ENCODE measurements at places on chromosomes 11 and 22.

- no peak for DNase-seq
Observed at GRCh38 chr11:114964676-114965214, 286.4 kb downstream of the NXPE2 start.

DNA sequence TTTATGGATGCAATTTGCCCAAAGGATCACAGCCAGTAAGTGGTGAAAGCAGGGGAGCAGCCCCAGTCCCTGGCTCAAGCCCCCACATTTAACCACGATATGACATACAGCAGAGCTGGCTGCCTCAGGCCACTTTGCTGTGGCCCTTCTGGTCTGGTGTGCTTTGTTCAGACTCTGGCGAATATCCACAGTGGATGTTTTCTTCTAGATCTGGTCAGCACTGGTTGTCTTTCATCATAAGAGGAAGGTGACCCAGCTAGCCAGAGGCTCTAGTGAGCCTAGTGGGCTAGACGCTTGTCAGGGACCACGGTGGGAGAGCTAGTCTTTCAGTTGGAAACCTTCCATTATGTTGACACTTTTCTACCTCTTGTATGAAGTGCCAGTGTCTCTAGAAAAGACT is 42.5 kb downstream of the DGCR2 start:
- DNase-seq = no peak

DNA sequence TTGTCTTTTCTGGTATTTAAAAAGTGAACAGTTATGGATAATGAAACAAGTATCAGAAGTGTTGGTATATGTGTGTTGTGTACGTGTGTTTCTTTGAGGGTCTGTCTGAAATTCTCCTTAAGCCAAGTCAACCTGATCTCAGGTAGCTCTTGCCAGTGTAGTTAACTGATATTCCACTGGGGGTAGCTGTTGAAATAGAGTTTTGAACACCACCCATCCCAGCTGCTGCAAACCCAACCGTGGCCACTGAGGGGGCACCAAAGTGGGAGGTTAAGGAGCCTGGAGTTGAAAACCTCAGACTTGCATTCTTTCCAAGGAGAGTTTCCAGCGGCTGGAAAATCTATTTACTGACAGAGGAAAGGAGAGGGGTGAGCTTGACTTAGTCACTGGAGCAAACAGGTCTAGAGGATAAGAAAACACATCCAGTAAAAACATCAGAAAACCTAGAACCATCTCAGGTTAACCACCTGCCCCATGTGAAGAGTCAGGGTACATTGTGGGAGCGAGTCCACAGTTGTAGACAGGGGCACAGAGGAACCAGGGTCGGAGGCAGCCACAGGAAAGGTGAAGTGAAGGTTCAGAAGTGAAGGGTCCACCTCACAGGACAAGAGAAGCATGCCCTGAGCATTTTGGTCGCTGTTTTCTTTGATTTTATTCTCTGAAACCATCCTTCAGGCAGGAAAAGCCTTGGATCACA is 8.8 kb upstream of the CUL5 start:
- no peak for DNase-seq

DNA sequence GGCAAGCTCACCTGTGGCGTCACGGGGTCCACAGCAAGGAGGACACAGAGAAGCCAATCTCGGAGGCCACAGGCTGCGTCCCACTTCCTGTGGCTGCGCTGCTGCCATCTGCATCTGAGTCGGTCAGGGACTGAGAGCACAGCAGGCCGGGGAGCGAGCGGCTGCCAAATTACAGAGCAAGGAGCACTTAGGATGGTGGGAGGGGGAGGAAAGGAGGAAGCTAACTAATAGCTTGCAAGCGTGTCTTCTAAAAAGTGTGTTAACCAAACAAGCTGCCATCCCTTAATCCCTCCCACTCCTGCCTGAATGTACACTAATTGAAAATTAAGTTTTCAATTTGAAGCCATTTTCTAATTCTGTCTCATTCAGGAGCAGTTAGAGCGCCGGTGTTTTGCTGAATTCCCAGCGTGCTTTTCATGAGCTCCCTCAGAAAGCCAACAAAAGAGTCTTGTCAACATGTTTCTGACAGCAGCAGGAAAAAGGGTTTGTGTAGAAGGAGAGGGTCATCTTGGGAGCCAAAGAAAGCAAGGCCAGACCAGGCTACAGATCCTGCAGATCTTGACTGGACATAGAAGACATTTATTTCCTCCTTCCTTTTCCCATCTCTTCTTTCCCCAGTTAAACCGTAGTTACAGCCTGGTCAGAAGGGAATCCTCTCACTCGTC is 42.4 kb upstream of the API5 start:
- no peak for DNase-seq

DNA sequence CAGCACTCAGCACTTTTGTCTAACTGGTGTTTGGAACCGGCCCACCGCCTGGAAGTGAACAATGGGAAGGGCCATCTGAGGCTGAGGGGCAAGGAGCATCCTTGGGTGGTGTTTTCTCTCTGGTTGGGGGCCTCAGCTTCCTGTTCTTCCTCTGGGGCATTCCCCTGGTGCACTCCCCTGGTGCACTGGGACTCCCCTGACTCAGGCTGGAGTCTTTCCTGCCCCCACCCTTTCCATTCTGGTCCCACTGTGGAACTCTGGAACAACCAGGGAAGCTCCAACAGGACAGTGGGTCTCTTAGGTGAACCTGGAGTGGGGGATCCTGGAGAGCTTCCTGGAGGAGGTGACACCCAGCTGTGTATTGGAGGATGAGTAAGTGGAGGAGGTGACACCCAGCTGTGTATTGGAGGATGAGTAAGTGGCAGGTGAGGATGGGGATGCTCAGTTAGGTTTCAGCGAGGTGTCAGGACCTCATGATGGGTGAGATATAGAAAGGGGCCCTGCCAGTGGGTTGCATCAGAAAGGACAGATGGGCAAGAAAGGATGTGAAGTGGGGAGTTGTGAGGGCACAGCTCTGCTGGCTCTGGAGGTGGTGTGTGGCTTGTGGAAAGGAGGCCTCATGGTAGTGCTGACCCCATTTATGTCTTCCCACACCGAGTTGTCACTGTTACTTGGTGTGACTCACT is 132.1 kb downstream of the OSBP2 start:
- no peak for DNase-seq

DNA sequence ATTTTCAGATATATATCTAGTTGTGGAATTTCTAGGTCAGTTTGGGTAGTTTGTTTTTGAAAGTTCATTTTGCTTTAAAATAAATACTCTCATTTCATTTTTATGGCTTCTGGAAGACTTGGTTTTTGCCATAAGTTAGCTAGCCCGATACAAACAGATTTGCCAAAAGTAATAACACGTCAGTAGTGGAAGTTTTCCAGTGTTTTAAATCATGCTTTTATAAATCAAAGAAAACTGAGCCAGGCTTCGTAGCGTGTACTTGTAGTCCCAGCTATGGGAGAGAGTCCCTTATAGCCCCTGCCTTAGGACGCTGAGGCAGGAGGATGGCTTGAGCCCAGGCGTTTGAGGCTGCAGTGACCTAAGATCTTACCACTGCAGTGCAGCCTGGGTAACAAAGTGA is 21.7 kb upstream of the MICALL1 start:
- DNase-seq = no peak

- DNase-seq = no peak
Observed at GRCh38 chr22:22960307-22960706, 72.7 kb downstream of the IGLL5 start.

DNA sequence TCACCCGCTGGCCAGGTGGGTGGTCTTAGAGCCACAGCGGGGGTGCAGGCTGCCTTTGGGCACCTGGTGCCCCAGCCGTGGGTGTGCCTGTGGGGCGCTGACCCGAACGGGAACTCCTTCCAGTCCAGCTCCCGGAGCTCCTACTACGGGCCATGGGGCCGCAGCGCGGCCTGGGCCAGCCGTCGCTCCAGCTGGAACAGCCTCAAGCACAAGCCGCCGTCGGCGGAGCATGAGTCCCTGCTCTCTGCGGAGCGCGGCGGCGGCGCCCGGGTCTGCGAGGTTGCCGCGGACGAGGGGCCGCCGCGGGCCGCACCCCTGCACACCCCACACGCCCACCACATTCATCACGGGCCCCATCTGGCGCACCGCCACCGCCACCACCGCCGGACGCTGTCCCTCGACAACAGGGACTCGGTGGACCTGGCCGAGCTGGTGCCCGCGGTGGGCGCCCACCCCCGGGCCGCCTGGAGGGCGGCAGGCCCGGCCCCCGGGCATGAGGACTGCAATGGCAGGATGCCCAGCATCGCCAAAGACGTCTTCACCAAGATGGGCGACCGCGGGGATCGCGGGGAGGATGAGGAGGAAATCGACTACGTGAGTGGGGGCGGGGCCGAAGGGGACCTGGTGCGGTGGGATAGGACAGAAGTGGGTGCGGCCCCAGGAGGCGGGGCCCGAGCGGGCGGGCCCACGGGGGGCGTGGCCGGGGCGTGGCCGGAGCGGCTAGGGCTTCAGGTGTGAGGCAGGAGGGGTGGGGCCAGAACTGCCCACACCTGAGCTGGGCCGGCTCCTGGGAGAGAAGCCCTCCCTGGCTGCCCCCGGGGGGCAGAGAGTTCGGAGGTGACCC is 91.5 kb downstream of the CACNA1I start:
- DNase-seq = no peak

DNA sequence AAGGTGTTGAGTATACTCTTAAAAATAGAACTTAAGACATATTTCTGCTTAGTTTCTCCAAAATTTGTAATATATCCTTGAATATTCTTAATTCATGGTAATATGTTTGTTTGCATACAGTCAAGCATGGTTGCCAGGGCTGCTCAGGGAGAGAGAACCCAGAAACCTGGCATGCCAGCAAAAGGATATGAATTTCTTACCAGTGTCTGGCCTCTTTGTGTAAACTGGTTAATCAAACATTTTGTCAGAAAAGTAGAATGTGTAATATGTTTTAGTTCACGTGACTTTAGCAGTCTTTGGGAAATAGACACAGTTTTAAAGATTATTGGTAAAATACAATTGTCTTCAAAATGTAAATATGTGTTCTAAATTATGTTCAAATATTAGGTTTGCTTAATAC is 101.6 kb downstream of the AASDHPPT start:
- DNase-seq = no peak

DNA sequence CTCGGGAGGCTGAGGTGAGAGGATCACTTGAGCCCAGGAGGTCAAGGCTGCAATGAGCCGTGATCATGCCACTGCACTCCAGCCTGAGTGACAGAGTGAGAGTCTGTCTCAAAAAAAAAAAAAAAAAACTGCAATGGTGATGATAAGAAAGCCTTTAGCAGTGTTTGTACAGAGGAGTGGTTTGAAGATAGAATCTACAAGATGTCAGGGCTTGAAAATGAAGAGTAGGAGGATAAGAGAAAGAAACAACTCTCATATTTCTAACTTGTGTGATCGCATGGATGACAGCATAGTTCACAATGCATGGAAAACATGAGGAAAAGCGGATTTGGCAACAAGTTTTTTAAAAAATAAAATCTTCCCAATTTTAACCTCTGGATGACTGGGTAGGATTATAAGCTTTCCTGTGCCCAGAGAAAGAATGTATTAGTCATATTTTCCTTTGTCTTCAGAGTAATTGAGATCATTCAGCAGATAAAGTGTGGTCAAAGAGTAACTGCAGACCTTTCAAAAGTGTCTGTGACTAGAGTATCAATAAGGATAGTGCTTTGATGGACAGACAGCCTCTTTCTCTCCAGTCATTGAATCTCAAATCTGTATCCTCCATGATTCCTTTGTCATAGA is 328.1 kb downstream of the CASP12 start:
- no peak for DNase-seq

DNA sequence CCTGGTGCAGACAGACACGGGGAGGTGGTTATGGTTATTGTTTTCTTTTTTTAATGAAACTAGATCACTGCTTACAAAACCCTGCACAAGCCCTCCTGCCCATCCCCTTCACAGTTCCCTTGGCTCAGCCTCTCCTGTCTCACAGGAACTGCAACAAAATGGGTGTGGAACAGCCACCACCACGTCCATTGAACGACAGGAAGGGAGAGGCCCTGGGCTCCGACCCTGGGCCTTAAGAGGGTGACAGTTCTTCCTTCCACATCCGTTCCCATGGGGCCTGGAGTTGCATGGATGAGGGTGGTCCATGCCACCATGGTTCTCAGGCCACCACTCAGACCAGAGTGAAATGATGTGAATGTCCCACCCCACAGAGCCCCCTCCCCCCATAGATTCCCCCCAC is 15.7 kb downstream of the PRPF19 start:
- DNase-seq = no peak

- peak; percentile 56 for DNase-seq
Observed at GRCh38 chr22:37643225-37643847, 3.9 kb downstream of the SH3BP1 start.

DNA sequence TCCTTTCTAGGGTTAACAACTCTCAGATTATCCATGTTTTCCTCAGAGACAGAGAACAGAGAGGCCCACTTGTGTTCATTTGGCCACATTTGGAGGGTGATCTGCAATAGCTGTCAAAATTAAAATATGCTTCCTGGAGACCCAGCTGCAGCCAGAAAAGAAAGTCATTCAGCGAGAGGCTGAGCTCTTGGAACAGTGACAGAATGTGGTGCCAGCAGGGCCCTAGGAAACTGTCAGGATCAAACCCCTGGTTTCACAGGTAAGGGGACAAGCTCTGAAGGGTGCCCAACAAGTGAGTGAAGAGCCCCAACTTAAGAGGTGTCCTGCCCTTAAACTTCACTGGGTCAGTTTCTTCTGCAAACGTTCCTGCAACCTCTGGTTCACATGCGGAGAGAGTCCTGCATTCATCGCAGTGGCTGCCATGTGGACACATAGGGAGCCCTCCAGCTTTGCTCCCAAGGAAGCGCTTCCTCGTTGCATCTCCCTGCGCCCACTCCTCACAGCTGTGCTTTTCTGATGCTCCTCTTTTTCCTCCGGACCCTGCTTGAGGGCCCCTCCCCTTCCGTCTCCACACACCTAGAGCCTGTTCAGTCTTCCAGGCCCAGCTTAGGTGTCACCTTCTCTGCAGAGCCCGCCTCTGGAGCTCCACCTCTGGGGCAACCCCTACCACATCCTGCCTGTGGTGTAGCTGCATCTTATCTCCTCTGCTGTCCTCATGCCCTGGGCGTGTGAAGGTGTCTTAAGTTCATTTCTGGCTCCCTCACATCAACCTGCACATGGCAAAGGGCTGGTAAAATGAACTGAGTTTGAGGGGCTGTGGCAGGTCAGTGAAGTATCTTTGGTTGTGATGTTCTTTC is 3.9 kb downstream of the UCP3 start:
- no peak for DNase-seq

Measured in HFF-Myc (cell line).